ENCODE measurements at places on chromosomes 16 and 17.

DNA sequence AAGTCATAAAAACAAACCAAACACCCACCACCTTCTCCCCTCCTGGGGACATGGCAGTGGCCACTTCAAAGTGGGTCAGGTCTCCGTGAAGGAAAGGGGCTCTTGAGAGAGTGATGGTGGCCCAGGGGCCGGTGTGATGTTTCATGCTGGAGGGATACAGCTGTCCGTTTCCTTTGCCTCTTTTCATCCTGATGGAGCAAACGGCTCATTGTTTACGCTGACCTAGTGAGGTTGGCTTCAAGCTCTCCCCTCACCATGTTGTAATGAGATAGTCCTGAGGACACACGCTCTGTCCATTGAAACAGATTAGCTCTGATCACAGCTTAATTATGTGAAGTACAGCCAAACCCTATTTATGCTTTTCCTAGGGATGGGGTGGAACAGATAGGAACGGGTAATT is 34.2 kb downstream of the CDH13 start:
- DNase-seq, result no peak

- DNase-seq, result peak; percentile 85
These were observed at the start of gene PIK3R5 for GRCh38 chr17:8965394-8966168. PIK3R5 (minus strand) TSS chr17:8965707; CDS start chr17:8911494, 54,213 bp downstream.

DNA sequence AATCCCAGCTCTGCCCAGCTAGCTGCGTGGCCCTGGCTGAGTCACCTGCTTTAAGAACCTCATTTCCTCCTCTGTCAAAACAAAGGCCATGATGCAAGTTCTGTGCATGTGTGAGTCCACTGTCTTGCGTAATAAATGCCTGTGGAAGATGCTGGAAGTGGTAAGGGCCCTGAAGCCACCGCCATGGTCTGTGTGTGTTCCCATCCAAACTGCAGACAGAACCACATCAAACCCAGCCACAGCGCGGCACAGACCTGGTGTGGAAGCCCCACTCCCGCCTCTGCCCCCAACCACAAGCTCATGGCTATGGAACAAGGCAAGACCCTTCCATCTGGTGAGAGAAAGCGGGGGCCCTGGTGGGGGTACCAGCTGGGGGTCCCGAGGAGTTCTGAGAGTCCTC is 26.0 kb downstream of the NECAB2 start:
- DNase-seq, result peak; percentile 94

DNA sequence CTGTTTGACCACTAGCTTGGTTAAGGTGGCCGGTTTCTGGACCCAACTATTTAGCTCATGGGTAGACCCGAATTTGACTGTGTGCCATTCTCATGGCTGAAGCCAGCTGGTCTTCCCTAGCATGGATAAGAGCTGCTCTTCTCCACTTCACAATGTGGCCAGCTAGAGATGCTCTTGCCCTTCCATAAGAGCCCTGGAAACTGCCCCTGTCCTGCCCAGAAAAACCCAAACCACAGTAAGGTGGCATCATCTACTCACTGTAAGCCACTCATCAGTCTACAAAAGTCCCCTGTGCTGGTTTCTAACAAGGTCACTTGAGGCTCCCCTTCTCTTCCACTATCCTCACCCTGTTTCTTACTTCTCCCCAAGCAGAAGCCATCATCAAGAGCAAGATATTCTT is 165.1 kb downstream of the HS3ST2 start:
- no peak for DNase-seq

DNA sequence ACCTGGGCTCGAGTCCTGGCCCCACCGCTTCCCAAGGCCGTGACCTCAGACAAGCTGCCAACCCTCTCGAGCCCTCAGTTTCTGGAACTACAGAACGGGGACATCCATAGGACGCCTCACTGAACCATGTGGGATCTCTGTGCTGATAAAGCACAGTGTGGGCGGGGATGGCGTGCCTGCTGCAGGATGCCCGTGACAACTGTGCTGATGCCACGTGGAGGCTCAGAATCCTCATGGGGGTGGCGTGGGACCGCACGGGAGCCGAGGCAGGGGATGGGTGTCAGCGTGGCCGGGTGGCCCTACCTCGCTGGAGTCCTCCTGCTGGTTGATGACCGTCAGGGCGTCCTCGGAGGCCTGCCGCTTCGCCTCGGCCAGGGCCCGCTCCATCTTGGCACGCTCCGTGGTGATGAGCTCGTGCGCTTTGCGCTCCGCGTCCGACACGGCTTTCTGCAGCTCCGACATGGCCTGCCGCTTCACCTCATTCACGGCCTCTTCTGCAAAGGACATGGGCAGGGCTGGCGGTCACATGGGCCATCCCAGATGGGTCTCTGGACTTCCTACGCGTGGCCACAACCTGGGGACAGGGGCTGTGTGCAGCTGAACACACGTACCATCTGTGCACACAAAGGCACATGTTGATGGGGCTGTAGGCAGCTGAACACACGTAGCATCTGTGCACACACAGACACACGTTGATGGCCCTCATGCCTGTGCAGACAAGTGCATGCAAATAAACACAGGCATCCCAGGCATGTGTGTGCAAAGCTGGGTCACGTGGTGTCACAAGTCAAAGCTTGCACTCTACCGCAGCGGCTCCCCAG is 12.7 kb upstream of the PABPN1L start:
- DNase-seq, result no peak

DNA sequence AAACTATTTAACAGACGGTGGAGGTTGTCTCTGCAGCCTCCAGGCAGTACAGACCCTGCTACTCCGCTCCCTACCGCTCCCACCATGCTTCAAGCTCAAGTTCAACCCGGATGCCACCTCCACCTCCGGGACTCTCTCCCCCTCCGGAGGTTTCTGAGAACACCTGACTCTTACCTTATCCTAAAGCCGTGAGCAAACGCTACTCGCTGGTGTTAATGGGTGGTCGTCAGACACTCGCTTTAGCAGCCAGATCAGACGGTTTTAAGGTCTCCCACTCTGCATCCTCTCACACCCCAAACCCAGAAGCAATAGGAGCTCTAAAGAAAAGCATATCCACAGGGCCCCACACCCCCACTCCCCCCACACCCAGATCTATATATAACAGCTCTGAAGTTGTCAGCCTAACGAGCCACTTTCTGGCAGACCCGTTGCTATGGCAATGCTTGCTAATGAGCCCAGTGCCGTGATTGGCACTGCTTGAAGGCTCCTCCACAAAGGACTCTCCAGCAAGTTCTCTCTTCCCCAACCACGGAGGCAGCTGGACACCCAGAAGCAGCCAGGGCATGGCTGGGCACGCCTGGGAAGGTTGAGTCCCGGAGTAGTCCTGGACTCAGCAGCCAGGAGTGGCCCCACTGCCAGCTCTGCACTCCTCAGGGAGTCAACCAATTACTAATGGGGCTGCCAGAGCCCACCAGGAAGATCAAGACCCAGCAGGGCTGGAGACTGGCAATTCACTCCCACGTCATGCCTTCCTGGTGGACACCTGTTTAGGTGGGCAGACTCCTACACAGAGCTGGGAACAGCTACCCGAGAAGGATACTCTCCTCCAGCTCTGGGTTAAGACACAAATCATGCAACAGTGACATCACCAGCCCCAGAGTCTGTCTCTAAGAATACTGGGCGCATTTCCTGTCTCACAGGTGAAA is 121.2 kb upstream of the RCVRN start:
- DNase-seq, result no peak

- no peak for DNase-seq
These were observed 37.5 kb downstream of the ADCY7 start for GRCh38 chr16:50303605-50304466.

DNA sequence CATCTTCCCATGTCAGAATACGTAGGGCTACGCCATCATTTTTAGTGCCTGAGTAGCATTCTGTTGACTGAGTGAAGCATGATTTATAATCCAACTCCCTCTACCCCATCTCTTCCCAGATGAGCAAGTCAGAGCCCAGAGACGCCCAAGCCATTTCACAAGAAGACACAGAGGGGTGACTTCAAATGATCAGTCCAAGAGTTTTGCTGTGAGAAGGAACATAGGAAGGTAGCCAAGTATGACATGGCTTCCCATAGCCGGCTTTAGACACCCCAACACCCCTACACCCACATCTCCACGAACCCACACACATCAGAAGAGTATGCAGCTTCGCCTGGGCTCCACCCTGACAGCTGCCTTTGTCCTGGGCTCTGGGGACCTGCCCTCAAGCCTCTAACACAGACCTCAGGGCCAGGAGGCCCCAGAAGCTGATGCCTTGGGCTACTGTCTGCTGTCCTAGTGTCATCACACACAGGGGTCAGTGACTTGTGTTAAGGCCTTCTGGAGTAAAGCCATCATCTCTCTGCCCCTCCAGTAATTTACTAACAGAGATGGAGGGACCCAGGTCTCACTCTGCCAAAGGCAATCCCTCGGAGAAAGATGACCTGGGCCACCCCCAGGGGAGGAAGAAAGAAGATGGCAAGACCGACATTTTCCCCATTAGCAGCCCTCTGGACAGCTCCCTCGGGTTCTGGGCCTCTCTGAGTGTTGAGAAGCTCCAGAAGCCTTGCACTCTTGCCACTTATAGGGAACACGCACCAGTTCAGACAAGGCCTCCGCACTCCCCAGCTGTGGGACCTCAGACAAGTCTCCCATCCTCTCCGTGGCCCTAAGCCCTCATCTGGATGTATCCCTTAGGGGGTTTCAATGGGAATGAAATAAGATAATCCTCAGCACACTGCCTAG is 38.7 kb upstream of the MRPS23 start:
- no peak for DNase-seq

- peak; percentile 56 for DNase-seq
These were observed 64.1 kb downstream of the TIMM22 start for GRCh38 chr17:1060991-1061390.

DNA sequence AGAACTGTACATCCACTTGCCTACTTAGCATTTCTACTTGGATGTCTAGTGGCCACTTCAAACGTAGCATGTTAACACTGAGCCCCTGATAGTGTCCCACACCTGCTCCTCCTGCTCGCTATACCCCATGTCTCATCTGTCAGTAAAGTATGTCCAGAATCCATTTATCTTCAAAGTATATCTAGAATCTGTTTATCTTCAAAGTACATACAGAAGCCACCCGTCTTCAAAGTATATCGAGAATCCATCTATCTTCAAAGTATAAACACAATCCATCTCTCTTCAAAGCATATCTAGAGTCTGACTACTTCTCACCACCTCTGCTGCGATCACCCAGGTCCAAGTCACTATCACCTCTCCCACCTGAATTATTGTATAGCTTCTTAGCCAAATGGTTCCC is 43.8 kb downstream of the MYO1D start:
- DNase-seq, result no peak

- DNase-seq, result no peak
These were observed 86.3 kb upstream of the TNRC6C start for GRCh38 chr17:77872199-77872598.

- DNase-seq, result no peak
These were observed 2.3 kb upstream of the SAMD14 start for GRCh38 chr17:50132104-50132794.

DNA sequence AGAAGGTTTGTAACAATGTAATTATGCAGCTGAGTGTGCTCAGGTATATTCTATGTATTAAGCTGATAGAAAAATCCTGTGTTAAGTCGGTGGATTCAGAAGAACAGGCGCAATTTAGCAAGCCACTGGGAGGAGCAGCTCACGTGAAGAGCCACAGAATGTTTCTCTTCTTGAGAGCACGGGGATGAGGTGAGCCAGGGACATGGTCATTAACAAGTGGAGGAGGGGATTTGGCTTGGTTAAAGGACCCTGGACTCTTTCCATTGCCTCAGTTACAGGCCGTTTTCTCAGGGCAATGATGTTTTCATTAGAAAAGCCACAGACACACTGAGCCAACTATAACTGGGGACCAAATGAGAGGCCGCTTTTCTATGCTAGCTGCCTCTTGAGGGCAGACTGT is 178.7 kb downstream of the SNX29 start:
- no peak for DNase-seq

GRCh38 chr17:12680407-12680897 is 14.8 kb downstream of the MYOCD start:
- no peak for DNase-seq

DNA sequence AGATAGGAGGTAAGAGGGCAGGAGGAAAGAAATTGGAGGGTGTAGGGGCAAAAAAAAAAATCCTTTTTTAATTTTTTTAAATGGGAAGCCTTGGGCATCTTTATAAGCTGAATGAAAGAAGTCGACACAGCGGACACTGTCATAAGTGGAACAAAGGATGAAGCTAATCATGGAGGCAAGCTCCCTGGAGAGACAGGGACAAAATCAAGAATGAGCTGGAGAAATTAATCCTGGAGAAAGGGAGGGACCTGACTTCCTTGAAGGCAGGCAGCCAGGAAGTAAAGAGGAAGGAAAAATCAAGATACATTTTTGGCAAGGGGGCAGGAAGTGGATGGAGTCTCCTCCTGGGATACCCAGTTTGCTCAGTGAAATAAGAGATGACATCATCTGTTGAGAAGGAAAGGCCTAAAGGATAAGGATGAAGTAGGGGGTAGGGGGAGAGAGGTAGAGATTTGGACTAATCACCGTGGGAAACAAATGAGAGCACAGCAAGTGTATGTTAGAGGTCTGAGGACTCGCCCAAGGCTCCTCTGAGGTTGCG is 179.3 kb downstream of the SLC39A11 start:
- no peak for DNase-seq

DNA sequence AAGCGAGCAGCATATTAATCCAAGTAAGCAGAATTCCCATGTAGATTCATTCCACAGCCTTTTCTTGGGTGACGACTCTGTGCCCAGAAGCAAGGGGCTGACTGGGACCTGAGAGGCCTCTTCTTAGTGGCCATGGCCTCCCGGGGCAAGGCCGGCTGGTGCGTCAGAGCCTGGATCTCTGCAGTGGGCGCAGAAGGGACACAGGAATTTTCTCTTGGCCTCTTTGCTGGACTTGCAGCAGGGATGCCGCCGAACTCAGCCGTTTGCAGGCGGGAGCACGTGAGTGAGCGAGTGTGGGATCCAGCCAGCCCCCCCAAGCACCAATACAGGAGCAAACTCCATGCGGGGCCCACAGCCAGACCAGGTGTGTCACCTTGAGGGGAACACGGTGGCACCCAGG is 151.8 kb downstream of the RPTOR start:
- no peak for DNase-seq

GRCh38 chr17:59028328-59028727 is 78.4 kb downstream of the TRIM37 start:
- DNase-seq, result peak; percentile 16

DNA sequence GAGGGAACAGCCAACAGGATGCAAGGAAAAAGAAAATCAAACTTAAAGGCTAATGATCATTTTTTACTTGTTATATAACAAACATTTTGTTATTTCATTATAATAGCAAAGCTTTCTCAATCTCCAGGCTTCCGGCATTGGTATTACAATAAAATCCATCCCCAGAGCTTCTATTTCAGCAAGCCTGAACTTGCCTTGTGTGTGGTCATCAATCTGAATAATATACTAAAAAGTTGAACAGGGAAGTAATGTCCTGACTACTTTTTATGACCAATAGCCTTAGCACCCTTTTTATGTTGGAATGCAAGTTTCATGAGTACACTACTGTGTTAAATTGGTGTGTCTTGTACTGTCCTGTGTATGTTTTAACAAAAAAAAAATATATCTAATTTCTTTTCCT is 27.1 kb upstream of the VWA3A start:
- no peak for DNase-seq

- no peak for DNase-seq
These were observed 59.6 kb upstream of the CDH13 start for GRCh38 chr16:82567175-82567574.
